Activated naive CD4-positive, alpha-beta T cell (primary cell): ENCODE measurements at places on chromosomes 11 and 22.

- DNase-seq, result no peak
Measured at GRCh38 chr11:47593934-47594855, at the start of gene C1QTNF4. Gene C1QTNF4, minus strand, starts transcription at chr11:47594411. Its CDS starts 3,601 bp downstream, at chr11:47590810.

GRCh38 chr22:43044290-43044712 lies 29.4 kb upstream of the PACSIN2 start:
- DNase-seq, result no peak

DNA sequence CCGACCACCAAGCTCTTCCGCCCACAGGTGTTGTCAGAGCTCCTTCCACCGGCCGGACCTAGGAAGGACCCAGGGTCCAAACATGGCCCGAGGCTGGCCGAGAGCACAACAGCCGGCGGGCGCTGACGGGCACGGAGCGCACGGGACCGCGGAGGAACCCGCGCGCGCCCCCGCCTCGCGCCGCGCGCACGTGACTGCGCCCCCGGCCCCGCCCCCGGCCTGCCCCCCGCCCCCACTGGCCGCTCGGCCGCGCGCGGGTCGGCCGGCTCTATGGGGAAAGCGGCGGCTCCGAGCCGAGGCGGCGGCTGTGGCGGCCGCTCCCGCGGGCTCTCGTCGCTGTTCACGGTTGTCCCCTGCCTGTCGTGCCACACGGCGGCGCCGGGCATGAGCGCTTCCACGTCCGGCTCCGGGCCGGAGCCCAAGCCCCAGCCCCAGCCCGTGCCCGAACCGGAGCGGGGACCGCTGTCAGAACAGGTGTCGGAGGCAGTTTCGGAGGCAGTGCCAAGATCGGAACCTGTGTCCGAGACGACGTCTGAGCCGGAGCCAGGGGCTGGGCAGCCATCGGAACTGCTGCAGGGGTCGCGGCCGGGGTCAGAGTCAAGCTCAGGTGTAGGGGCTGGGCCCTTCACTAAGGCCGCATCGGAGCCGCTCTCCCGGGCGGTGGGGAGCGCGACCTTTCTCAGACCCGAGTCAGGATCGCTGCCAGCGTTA lies at the start of gene OSBP2:
Gene OSBP2, plus strand, starts transcription at position 235 of the 711 bp plus-strand sequence. Its CDS starts 36 bp downstream, at position 271.
- peak; percentile 7 for DNase-seq

DNA sequence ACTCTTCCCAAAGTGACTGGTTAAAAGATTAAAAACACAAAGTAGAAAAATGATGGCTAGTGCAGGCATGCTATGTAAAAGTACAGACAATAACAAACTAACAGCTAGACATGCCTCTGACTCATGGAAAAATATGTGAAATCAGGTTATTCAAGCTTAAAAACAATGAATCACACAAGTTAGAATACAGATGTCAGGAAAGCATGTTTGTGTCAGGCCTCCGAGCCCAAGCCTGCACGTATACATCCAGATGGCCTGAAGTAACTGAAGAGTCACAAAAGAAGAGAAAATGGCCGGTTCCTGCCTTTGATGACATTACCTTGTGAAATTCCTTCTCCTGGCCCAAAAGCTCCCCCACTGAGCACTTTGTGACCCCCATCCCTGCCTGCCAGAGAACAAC lies 110.1 kb downstream of the NOX4 start:
- DNase-seq, result no peak

DNA sequence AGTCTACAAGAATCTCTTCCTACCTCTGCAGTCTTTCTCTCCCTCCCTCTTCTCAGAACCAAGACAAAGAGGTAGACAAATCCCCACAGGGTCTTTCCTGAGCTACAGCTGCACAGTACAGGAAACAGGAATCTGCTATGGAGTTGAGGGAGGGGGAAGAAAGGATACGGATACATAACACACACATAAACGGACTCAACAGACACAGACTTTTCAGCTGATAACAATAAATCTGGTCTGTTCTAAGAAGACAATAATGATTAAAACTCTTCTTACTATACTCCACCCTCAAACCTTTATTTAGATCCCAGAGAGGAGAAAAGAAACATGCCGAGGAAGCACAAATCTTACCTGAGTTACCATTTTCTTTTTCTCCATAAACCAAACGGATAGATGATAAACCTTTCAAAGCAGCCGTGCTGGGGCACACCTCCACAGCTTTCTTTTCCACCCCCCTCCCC lies 122.2 kb downstream of the APOL5 start:
- DNase-seq, result no peak

- DNase-seq, result no peak
Measured at GRCh38 chr22:17695986-17696385, 57.4 kb downstream of the BCL2L13 start.

DNA sequence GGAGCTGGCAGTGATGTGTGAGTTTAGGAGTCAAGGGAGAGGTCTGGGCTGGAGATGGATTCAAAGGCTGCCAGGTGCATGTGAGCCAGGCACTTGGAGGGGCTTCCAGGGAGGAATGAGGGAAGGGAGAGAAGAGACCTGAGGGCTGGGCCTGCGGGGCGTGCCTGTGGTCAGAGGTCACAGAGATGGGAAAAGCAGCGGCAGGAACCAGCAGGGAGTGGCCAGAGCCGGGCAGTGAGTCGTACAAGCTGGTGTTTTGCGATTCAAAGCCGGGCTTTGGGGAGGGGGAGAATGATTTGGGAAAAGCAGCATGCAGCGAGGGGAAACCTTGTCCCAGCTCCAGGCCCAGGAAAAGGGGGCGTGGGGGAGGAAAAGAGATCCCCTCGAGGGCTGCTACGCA lies 96.9 kb upstream of the RTL6 start:
- no peak for DNase-seq

DNA sequence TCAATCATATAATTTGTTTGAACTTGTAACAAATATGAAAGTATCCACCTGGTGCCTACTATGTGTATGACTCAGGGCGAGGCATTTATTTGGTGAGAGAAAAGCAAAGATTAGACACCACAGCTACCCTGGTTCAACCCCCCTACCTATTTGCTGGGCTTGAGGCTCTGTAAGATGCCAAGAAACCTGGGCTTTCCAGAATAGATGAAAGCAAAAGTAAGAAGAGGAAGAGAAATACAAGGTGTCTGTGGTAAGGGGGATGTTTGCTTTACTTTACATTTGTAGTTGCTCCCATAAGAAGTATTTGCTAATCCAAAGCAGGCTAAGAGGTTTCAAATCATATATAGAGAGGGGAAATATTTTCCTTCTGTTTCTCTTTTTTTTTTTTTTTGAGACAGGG lies 61.7 kb downstream of the DDI1 start:
- no peak for DNase-seq

GRCh38 chr11:40867991-40868632 lies 591.3 kb downstream of the LRRC4C start:
- no peak for DNase-seq

GRCh38 chr11:15807827-15808226 lies 548.5 kb downstream of the SOX6 start:
- no peak for DNase-seq

GRCh38 chr11:68036141-68036716 lies 2.6 kb upstream of the TCIRG1 start:
- no peak for DNase-seq

DNA sequence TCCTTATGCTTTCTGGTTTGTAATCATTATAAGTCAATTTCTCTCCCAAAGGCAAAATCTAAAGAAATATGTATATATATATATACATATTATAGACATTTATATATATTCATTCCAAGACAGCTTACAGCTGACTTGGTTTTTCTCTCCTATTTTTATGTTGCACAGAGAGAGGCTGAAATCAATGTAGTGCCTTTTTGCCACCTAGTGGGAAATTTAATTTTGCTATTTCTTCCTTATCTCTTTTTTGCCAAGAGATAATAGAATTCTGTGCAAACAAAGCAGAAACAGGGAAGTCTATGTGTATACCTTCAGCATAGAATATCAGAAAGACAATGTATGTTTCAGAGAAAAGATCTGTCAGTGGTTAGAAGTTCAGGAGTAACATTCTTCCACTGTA lies 186.0 kb upstream of the ANO5 start:
- no peak for DNase-seq

GRCh38 chr22:49735411-49735900 lies 92.2 kb downstream of the BRD1 start:
- no peak for DNase-seq
